Thyroid gland (tissue), 4 donors: ENCODE measurements at places on chromosomes 6 and 20. TPM values are rescaled to one million over a fixed set of nuclear protein-coding genes. Genes with fewer than 3 reads are reported as not detected.

DNA sequence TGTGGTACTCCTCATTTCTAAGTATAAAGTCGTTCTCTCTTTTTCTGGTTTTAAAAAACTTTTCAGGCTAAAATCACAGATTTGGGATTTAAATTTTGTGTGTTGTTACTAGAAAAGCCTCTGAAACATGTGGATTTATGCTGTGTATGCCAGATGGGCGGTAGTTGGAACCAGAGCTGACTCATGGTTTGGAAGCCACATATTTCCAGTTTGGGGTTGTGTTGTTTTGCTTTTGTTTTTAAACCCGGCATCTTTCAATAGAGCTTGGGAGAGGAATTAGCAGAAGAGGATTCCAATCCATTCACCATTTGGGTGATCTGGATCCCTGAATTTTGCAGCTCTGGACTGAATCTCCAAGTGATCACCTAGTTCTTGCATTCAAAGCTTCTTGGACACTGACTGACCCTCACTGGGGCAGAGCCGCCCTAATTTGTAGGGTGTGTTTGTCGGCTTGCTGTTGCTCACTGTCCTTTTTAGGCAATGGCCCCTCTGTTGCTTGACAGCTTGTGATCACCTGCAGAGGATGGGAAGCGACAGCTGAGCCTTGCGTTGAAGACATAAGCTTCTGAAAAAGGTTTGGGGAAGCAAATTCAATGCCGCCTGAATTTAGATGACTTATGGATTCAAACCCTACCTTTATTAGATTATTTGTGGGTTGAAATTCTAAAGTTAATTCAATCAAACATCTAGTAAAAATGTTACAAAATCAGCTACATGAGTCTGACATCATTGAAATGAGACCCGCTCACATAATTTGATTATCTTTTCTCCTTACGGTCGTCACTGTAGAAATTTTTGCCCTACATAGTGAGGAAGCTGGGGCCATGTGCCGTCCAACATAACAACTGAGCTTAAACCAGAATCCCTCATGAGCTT is 79.9 kb upstream of the CD83 start:
- no peaks in the 10 kb centered on the region for H3K27me3 ChIP-seq
- H3K36me3 ChIP-seq: no peaks in the 10 kb centered on the region
- no peak overlapping the region for H3K4me3 ChIP-seq
- no peak overlapping the region for H3K27ac ChIP-seq
- H3K4me1 ChIP-seq: no peaks in the 10 kb centered on the region

DNA sequence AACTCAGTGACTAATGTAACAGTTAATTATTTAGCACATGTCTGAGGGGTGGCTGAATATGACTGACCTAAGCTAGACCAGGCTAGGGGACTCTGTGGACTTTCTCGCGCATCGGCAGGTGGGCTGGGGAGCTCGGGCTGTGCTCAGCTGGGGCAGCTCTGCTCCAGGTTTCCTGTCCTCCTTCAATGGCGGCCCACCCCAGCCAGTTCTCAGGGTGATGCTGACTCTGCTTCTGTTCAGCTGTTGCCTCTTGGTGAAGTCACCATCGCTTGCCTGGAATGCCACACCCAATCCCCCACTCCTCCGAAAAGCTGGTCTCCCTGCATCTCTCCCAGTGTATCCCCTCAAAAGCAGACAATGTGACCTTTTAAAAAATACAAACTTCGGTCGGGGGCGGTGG is 20.0 kb downstream of the PPP1R3G start:
- no peaks in the 10 kb centered on the region for H3K27me3 ChIP-seq
- no peak overlapping the region for H3K27ac ChIP-seq
- H3K36me3 ChIP-seq: no peaks in the 10 kb centered on the region

- H3K4me3 ChIP-seq: no peak overlapping the region
- DNase-seq: no peak
- no peaks in the 10 kb centered on the region for H3K4me1 ChIP-seq
Measured at GRCh38 chr6:70129341-70129740, 173.5 kb downstream of the COL9A1 start.

DNA sequence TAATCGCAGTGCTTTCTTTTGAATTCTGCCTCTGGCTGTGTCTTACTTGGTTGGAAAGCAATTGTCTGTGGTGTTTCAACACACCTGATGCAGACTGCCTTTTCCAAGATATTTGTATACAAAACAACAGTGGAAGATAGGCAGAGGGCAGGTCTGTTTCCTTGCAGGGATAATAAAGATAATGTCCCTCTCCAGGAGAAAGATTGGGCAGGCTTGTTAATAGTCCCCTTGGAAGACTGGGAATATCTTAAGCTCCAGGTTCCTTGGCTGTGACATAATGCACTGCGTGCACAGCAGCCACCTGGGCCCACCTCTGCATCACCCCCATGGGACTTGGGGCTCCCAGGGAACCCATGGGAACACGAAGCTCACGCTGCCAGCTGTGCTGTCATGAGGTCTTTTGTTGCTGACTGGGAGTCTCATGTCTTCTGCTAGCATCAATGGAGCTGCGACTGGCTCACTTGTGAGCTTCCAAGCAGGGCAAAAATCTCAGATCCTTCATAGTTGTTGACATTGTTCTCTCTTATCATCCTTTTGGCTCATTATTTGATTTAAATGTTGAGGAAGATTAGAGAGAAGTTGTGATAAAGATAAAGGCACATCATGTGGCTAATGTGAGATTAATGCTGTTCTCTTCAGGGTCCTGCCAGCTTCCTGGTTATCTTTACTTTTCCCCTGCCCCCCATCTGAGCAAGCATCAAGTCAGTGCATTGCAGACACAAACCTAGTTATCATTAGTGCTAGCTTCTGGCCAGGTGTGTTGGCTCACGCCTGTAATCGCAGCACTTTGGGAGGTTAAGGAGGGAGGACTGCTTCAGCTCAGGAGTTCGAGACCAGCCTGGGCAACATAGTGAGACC is 107.1 kb upstream of the ASF1A start:
- no peaks in the 10 kb centered on the region for H3K27me3 ChIP-seq
- H3K4me3 ChIP-seq: no peak overlapping the region
- no peak overlapping the region for H3K27ac ChIP-seq
- no peaks in the 10 kb centered on the region for H3K4me1 ChIP-seq

GRCh38 chr6:44002593-44003344 is 124.5 kb downstream of the MRPL14 start:
- H3K27me3 ChIP-seq: no peaks in the 10 kb centered on the region
- peak overlapping the region; percentile 62 for H3K27ac ChIP-seq
- peak; percentile 90 for DNase-seq
- peaks cover 62% of the 10 kb centered on the region for H3K4me1 ChIP-seq

DNA sequence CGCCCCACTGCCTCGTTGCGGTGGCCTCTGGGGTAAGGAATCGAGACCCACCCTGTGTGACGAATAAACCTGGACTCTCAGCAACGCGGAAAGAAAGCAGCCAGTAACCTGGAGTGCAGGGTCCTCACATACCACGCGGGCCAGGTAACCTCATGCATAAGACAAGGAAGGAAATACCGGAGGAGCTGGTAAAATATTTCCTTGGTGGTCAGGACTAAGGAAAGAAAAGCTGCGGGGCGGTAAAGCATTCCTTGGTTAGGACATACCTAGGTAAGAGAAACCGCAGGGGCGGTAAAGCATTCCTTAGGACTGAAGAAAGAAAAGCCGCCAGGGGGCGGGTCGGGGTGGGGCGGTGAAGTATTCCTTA is 80.7 kb downstream of the SYTL3 start:
- no peaks in the 10 kb centered on the region for H3K36me3 ChIP-seq
- H3K4me1 ChIP-seq: peaks cover 3% of the 10 kb centered on the region
- no peak for DNase-seq
- no peaks in the 10 kb centered on the region for H3K27me3 ChIP-seq

GRCh38 chr20:32167552-32167951 is 40.0 kb downstream of the PLAGL2 start:
- H3K4me1 ChIP-seq: no peaks in the 10 kb centered on the region
- no peak overlapping the region for H3K4me3 ChIP-seq
- no peak for DNase-seq
- no peak overlapping the region for H3K27ac ChIP-seq
- peaks cover 28% of the 10 kb centered on the region for H3K36me3 ChIP-seq

The FHL5 gene
- total RNA-seq: 19.5 TPM

The SCAND1 gene
- 88.4 TPM for total RNA-seq

The PRSS35 gene
- total RNA-seq: not detected
